ENCODE measurements at places on chromosomes 11 and 22.

GRCh38 chr22:19632668-19633148, 81.6 kb upstream of the SEPTIN5 start:
- no peak for DNase-seq

DNA sequence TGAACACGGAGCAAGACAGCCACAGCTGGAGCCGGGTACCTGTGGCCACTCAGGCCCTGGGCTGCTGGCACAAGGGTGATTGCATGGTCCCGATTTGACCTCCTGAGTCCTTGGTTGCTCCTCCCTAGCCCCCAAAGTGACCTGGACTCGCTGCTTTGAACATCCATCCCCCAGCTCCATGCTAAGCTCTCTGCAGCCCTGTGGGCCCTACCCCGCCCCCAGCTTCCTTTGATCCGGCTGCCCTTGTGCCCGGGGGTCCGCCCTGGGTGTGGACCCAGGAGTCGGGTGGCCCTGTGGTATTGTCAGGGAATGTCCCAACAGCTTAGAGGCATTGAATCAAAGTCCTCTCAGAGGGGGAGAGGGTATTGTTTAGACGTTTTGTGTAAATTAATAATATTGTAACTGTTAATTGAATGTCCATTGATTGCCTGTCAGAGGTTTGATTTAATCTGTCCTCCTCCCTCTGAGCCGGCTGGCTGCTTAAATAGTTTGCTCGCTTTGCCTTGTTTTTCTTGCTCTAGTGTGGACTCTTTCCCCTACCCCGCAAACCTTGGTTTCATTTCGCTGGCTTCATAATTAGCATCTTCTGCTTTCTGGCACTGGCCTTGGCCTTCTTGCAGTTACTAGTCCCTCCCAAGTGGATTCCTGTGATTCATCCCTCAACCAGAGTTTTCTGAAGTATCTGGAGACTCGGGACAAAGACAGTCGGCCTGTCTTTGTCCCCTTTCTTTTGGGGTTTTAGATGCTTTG, 20.7 kb downstream of the GRIK4 start:
- no peak for DNase-seq

GRCh38 chr22:48849219-48849912, 978.3 kb downstream of the BRD1 start:
- DNase-seq = no peak

DNA sequence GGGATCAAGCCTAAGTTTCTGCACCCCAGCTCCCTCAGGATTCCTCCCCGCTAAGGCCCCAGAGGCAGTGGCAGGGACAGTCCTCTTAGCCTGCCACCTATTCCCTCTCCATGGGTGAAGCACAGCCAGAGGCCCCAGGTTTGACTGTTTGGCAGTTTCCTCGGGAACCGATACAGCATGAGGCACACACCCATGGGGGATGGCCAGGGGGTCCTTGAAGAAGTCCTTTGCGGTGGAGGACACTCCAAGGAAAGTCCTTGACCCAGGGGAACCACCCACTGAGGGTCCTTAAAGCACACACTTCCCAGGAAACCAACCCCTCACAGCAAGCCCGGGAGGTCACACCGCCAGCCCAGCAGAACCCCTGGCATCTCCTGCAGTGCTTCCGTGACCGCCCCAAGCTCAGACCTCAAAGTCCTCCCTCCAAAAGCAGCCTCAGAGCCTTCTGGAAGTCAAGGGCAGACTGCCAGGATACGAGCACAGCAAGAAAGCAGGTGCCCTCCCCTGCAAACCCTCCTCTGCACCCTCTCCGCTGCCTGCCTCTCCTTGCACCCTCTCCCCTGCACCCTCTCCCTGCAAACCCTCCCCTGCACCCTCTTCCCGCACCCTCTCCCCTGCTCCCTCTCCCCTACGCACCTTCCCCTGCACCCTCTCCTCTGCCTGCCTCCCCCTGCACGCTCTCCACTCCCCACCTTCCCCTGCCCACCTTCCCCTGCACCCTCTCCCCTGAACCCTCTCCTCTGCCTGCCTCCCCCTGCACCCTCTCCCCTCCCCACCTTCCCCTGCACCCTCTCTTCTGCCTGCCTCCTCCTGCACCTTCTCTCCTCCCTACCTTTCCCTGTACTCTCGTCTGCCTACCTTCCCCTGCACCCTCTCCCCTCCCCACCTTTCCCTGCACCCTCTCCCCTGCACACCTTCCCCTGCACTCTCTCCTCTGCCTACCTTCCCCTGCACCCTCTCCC, 1.4 kb downstream of the SIGIRR start:
- no peak for DNase-seq

GRCh38 chr11:112132737-112133136, 31.2 kb downstream of the IL18 start:
- no peak for DNase-seq

GRCh38 chr11:127994736-127995135, 592.6 kb downstream of the ETS1 start:
- no peak for DNase-seq

DNA sequence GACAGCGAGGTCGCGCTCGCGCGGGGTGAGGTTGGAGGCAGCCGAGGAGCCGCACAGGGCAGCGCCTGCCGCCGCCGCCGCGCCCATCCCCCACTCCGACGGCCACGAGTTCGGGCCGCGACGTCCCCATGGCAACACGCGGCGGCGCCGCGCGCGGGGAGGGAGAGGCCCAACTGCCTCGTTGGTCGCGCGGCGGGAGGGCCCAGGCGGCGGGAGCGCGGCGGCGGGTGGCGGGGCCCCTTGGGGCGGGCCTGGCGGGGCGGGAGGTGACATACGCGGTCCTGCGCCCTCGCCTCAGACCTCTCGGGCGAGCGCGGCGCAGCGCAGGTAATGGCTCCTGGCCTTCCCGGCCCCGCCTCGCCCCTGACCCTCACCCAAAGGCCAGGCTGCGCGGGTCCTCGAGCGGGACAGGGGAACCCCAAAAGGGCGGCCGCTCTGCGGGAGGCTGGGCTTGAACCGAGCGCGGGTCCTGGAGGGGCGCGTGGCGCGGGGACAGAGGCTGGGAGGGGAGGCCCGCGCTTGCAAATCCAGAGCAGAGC, at the start of gene DEUP1:
DEUP1 (plus strand) TSS at position 297 of the 539 bp plus-strand sequence. CDS start 1,518 bp downstream, outside the sequence.
- peak; percentile 17 for DNase-seq

DNA sequence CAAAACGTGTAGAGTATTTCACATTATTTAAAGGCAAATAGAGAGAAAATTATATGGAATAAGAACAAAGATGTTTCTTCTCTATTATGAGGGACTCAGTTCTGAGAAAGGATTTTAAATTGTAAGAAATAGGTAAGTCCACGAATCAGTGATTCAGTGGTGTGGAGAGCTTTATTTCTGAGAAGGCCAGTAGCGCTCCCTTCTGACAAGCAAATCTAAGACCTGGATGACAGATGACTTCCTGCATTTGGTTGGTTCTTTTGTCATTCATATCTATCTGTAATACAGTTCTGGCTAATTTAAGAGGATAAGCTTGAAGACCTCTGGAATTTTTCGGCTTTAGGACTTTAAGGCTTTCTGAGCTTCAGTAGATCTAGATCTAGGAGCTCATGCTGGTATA, 7.0 kb downstream of the CD3E start:
- DNase-seq = no peak

GRCh38 chr11:126884594-126884993, 116.0 kb downstream of the KIRREL3 start:
- no peak for DNase-seq

GRCh38 chr11:71064702-71065515, 187.5 kb downstream of the SHANK2 start:
- DNase-seq = no peak

GRCh38 chr11:93025558-93026255, 56.3 kb downstream of the MTNR1B start:
- no peak for DNase-seq

GRCh38 chr11:106533046-106533445, 455.6 kb downstream of the AASDHPPT start:
- no peak for DNase-seq

DNA sequence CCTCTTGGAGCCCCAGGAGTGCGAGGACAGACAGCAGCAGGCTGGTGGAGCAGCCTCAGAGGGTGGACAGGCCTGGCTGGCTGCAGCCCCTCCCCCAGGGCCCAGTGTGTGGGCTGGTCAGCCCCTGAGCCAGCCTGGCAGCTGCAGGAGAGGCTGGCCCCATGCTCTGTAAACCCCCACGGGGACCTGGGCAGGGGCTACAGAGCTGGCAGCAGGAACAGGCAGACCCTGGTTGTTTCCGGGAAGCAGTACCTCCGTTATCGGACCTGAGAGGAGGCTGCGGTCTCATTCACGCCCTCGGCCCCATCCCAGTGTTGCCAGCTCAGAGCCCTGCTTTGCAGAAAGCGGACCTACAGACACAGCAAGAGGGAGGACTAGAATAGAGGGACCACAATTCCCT, 38.5 kb upstream of the COMT start:
- DNase-seq = no peak

DNA sequence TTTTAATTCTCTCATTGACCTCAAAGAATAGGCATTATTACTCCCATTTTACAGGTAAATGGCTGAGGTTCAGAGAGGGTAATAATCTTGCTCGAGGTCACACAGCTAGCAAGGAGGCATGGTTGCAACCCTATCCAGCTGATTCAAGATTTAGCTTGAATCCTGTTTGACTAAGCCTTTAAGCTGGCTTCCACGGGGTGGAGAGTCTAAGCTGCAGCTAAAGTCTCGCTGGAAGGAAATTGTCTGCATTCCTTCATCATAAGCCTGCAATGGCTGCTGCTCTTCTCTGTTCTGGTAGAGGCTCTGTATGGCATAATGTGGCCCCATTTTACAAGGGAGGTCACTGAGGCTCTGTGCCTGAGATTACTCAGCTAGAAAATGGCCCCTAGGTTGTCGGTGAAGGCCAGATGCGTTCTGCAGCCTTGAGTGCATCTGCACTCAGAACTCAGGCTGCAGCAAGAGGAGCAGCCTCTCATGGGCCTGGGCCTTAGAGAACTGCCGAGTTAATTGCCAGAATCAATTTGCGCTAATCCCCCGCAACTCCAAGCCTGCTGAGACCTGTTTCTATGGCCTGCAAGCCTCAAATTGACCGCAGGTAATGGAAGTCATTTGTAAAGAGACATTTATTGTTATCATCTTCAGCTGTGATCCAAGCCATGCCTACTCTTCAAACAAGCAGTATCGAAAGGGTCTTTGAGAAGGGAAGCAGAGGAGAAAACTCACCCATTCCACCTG, 44.1 kb upstream of the SEZ6L start:
- no peak for DNase-seq

DNA sequence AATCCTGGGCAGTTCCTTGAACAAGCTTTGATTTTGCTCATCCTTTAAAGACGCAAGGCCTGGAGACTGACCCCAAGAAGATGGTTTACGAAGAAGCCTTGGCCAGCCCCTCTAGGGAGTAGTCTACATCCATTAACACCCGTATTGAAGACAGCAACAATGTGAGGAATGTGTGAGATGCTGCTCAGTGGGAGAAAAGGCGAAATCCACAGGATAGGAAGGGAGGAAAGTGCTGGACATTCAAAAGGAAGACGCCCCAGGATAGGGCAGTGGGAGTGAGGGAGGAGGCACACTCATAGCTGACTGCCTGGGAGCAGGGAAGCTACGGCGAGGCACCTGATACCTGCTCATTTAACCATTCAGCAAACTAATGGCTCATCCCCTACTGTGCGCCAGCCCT, 114.1 kb downstream of the RRAS2 start:
- no peak for DNase-seq

- no peak for DNase-seq
Observed at GRCh38 chr11:77413850-77414460, 59.9 kb downstream of the PAK1 start.

GRCh38 chr11:126080161-126080941, 17.7 kb upstream of the CDON start:
- no peak for DNase-seq

DNA sequence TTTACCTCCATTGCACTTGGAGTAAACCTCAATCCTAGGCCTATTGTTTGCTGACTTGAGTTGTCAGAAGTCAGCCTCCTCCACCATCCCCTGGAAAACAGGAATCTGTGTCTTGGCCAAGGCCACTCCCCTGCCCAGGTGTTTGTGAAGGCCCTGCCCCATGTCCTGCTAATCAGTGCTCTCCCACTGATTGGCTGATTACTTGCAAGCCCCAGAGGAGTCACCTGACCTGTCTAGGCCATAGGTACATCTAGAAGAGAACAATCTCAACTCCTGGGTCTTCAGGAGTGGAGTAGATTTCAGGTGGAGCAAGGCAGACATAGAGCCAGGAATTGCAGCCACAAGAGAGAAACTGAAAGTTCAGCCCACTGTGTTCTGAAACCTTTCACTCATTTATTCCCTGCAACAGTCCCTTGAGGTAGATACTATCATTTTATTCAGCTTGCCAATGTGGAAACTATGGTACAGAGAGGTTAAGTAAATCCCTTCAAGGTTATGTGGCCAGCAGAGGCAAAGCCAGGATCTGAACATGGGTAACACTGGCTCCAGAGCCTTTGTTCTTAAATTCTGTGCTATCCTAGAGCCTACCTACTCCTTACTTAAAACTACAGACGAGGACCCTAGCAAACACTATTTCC, 10.4 kb downstream of the OAF start:
- DNase-seq = no peak

DNA sequence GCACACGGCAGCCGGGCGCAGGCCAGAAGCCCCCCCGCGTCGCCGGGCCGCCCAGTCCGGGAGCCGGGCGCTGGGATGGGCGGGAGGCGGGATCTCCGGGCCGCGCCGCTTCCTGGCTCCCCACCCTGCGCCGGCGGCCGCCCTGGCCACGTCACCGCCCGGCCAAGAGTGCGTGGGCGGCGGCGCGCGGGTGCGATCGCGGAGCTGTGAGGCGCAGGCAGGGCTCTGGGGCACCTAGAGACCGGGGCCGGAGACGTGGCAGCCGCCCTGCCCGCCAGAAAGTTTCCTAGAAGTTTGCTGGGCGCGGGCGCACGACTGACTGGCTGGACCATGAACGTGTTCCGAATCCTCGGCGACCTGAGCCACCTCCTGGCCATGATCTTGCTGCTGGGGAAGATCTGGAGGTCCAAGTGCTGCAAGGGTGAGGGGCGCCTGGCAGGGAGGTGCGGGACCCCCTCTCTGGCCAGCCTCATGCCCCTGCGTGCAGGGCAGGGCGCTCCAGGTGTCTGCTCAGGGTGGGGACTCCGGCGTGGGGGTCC, at the start of gene KDELR3:
KDELR3 (plus strand) TSS at position 193 of the 539 bp plus-strand sequence; CDS start at position 331, 138 bp downstream.
- peak; percentile 54 for DNase-seq

- DNase-seq = no peak
Observed at GRCh38 chr11:34311126-34311525, 46.7 kb downstream of the ABTB2 start.

- DNase-seq = no peak
Observed at GRCh38 chr11:128734103-128734831, 40.4 kb downstream of the FLI1 start.

GRCh38 chr11:131896978-131897615, 526.7 kb downstream of the NTM start:
- no peak for DNase-seq

DNA sequence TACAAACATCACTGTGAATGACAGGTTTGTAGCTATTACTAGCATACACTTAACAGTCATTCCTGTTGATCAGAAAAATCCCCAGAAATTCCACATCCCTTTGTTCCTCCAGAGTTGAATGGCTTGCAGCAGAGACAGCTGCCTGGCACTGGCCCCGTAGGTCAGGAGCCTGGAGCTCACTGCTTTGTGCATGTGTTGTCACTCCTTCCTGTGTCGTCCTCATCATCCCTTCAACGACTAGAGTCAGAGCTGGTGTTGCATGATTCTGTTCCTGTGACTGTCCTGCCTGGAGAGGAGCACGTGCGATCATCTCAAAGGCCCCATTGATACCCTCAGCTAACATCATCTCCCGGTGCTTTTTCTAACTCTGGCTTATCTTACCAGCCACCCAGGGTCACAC, 58.3 kb downstream of the LDLRAD3 start:
- DNase-seq = no peak

GRCh38 chr11:119878990-119879389, 150.0 kb upstream of the NECTIN1 start:
- DNase-seq = no peak

Data from germinal center (tissue), 1 donor.